C1 segment of cervical spinal cord (tissue), 14 donors: ENCODE measurements at places on chromosomes 16 and 17.
A peak's percentile ranks its signal among the peaks of the same experiment; 100 is the strongest.

DNA sequence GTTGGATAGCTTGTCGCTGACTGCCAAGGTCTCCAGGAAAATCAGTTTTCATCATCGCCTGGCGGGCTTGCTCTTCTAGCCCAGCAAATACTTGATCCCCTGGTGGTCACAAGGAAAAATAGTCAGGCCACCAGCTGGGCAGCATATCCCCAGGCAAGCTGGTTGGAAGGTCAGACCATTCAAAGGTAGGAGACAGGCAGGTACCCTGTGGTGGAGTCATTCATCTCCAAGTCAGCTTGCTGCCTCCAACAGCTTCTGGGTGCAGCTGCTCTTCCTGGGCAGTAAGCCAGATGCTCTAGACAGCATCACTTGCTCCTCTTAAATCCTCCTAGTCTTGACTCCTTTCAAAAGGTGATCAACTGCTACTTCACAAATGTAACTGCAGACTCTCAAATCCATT is 16.0 kb downstream of the ZNF821 start:
- DNase-seq: no peak

DNA sequence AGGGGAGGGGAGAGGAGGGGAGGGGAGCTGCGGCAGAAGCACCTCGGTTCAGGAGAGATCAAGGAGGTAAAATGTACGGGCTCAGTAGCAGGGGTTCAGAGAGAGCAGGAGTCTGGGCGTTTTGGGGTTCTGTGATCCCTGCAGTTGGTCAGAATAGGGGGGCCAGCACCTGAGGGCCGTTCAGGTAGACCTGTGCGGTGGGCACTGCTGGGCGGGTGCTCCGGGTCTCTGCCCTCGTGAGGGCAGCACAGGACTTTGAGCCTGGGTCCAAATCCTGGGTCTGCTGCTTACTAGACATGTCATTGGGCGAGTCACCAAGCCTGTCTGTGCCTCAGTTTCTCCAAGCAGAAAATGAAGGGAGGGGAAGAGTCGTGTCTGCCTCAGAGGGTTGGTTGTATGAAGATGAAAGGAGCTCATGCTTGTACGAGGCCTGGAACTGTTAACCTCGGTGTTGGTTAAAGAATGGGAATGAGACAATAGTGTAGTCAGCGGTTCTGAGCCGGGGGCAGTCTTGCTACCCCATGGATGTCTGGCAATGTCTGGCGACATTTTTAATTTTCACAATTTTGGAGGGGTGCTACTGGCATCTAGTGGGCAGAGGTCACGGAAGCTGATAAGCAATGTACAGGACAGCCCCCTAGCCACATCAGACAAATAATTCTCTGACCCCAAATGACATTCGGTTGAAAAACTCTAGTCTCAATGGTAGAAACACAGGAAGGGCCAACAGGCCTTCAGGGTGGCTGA is 35.4 kb downstream of the OR1D5 start:
- no peak for DNase-seq

- no peak for DNase-seq
Observed at GRCh38 chr16:10954903-10955302, 10.5 kb downstream of the CLEC16A start.

DNA sequence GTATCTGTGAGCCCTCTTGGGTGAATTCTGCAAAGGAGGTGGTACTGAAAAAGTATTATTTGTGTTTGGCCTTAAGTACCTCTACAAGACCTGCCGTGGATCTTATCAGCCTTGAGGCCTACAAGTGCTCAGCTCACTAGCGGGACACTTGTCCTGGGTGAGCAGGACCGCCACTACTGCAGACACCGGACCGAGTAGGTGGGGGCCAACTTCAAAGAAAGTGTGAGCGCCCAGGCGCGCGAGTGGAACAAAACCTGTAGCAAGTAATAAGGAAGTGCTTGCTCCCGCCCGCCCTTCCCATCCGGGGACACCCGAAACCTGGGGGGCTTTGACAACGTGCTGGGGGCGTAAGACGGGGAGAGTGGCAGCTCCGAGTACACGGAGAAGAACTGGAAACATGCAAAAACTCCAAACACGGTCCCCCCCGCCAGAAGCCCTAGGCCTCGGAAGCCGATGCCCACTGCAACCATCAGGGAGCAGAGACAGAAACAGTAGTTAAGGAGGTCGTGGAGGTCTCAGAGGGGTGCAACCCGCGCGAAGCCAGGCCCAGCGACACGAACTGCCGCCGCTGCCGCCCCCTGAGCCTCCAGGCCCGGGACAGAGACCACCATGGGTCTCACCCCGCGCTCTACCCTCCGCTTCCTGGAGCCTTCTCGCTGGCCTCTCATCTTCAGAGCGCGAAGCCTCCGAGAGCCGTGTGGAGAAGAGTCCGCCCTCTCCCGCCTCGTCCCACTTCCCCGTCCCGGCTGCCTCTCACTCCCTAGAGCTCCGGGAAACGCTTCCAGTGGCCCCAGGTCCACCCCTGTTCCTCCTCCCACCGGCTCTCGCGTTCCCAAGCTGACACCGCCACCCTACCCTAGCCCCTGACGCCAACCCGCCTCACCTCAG is 537 bp downstream of the CNOT1 start:
- peak; percentile 57 for DNase-seq

- no peak for DNase-seq
Observed at GRCh38 chr16:27224271-27224737, 21.0 kb downstream of the KDM8 start.

DNA sequence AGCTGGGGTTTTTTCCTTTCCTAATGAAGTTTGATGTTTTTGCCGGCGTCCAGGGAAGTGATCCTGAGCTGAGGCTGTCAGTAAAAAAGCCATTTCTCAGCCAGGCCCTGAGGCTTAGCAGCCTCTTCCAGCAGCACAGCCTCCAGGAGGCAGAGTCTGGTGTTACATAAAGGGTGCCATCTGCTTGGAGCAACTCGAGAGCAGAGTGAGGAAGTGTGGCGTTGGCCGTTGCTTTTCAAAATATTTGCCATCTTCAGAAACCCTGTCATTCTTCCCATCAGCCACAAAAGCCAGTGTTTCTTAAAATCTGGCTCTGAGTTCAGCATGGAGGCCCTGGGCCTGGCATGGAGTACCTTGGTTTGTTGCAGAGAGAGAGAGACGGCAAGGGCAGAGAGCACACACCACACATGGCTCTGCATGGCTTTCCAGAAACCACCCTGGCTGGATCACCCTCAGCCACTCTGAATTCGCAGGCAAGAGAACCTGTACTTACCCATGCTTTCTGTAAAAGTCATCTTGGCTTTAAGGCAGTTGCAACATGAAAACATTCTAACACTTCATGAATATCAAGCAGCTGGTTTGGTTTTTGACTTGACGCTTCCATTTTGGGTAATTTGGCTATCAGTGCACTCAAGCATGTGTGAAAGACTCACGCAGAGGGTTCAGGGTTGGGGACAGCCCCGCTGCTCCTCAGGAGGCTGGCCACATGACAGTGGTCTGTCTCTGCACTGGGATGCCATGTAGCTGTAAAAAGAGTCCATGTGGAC is 21.0 kb downstream of the PMM2 start:
- DNase-seq: no peak

DNA sequence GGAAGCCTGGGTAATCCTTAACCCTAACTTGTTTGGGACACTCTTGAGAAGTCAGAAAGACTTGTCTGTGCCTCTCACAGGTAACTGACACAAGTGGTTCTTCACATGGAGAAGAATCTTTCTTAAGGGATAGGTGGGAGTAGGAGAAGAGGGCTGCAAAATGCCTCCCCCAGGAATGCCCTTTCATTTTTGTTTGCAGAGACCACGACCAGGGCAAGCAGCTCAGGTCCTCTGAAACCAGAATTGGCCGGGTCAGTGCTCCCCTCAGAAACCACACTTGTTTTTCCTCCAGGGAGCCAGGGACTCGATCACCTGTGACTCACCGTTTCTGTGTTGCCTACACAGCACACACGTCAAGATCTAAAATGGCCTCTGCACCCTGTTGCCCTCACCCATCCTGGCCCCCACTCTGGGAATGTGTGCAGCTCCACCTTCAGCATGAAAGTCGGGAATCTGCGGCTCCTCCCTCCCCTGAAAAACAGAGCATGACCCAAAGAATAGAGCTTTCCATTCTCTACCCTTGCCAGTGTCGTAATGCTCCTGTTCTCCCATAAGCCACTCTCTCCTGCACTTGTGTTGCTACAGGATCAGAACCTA is 36.1 kb downstream of the HNF1B start:
- DNase-seq: no peak

DNA sequence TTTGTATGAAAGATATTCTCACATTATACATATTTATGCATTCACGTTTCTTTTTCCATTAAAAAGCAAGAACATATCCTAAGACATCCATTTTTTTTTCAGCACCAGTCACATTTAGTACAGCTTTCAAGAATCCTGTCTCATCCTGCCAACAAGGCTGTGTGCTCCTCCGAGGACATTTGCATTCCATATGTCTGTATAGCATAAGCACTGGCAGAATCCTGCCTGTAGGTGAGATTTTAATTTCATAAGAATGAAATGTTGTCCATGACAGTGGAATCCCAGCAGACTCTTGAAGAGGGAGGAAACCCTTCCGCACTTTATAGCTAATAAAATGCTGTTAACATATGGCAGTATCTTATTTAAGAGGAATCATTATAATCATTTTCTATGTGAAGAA is 2.9 kb upstream of the PMP22 start:
- no peak for DNase-seq

- DNase-seq: peak; percentile 57
Observed at GRCh38 chr16:85227946-85228862, 115.9 kb upstream of the CIBAR2 start.

- no peak for DNase-seq
Observed at GRCh38 chr17:68512960-68513474, 787 bp downstream of the PRKAR1A start.

GRCh38 chr17:50806141-50806643 is 29.2 kb upstream of the WFIKKN2 start:
- DNase-seq: no peak

DNA sequence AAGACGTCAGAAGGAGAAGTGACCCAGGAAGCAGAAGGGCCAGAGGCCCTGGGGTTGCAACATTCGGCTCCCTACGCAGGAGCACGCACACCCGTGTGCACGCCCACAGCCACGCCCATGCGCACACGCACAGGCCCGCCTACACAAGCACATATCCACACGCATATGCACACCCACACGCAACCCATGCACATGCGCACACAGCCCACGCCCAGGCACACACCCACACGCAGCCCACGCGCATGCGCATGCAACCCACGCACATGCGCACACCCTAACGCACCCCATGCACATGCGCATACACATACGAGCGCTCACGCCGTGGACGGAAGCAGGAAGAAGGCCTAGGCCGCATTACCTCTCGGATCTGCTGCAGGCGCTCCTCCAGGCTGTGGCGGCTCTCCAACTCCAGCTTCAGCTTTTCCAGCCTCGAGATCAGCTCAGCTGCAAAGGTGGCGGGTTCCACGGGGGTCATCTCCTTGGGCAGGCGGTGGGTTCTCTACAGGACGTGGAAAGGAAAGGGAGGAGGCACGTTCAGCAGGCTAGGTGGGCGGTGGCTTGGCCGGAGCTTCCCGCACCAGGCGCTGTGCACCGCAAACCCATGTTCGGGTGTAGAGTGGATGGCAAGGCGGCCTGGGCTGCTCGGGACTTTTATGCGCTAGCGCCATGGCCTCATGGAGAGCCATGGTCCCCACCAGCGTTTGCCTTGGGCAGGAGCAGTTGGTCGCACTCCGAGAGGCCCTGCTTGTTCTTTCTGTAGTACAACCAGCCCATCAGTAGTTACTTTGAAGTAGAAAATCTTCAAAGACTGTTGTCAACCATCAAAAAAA is 23.4 kb downstream of the AXIN2 start:
- no peak for DNase-seq

DNA sequence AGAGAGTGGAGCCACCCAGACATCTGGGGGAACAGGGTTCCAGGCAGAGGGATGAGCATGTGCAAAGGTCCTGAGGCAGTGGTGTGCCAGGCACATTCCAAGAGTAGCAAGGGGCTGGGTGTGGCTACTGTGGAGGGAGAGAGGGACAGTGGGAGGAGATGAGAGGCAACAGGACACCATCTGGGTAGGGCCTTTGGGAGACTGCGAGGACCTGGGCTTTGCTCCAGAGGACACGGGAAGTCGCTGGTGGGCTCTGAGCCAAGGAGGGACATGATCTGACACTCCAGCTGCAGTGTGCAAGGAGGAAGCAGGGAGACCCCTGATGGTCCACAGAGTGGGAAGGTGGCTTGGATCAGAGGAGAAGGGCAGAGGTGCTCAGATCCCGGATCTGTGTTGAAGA is 56.7 kb upstream of the MED9 start:
- DNase-seq: no peak

DNA sequence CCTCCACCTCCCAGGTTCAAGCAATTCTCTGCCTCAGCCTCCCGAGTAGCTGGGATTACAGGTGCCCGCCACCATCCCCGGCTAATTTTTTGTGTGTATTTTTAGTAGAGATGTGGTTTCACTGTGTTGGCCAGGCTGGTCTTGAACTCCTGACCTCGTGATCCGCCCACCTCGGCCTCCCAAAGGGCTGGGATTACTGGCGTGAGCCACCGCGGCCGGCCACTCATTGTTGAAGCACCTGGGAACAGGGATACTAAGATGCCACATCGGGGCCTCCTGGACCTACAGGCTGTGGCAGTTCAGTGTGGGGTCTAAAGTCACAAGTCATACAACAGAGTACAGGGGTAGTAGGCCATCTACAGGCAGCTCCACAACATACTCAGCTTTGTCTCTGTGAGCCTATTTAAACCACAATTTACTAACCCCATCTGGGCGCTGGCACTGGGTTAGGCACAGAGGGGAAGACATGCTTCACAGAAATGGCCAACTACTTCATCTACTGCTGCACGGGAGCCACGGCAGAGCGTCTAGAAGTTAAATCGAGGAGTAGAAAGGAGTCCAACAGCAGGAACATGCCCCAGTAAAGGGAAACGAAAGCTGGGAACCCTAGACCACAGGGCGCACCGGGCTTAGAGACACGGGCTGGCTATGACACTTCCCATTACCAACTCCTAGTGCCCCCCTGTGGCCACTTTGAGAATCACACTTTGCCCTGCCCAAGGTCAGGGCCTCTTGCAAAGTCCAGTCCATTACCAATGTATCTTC is 4.3 kb downstream of the VAMP2 start:
- DNase-seq: peak; percentile 82

- DNase-seq: no peak
Observed at GRCh38 chr16:58883131-58883530, 149.0 kb upstream of the GOT2 start.

GRCh38 chr17:61318684-61319098 is 81.0 kb upstream of the TBX2 start:
- DNase-seq: no peak

- DNase-seq: no peak
Observed at GRCh38 chr17:51056813-51057510, 63.7 kb downstream of the SPAG9 start.
